ENCODE measurements at places on chromosomes 7 and 10.

- DNase-seq: peak; percentile 63
These were observed 171.2 kb downstream of the ZNF365 start for GRCh38 chr10:62545160-62546066.

GRCh38 chr7:56051053-56051338, 248 bp downstream of the PSPH start:
- DNase-seq: no peak

GRCh38 chr10:129832573-129833467, 131.3 kb downstream of the EBF3 start:
- no peak for DNase-seq

GRCh38 chr10:78920011-78920410, 148.8 kb upstream of the ZMIZ1 start:
- no peak for DNase-seq

DNA sequence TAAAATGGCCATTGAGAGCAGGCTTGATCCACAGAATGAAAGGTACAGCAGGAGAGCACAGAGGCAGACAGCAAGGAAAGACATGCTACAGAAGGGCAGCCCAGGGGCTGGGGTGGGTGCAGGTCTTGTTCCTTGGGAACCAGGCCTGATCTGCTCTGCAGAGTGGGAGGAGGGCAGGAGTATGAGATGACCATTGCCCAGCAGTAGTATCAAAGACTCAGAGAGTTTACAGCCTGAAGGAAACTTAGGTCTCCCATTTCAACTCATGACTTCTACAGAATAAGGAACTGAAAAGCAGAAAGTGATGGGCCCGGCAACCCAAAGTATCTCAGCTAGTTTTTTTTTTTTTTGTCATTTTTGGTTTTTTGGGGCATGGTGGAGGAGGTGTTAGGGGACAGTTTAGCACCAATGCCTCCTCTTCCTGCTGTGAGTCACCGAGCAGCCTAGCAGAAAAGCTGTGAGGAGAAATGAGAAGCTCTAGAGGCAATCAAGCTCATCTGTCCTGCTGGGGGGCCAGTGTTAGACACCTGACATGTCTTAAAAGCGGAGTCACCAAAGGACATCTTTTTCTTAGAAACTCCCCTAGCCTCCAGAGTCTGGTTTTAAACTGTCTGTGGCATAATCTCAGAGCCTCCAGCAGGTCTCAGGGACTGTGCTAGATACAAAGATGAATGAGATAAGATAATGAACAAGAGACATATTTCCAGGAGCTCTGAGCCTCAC, 34.3 kb upstream of the HERPUD2 start:
- DNase-seq: no peak

- DNase-seq: peak; percentile 22
These were observed 22.8 kb downstream of the C10orf105 start for GRCh38 chr10:71696628-71697326.

DNA sequence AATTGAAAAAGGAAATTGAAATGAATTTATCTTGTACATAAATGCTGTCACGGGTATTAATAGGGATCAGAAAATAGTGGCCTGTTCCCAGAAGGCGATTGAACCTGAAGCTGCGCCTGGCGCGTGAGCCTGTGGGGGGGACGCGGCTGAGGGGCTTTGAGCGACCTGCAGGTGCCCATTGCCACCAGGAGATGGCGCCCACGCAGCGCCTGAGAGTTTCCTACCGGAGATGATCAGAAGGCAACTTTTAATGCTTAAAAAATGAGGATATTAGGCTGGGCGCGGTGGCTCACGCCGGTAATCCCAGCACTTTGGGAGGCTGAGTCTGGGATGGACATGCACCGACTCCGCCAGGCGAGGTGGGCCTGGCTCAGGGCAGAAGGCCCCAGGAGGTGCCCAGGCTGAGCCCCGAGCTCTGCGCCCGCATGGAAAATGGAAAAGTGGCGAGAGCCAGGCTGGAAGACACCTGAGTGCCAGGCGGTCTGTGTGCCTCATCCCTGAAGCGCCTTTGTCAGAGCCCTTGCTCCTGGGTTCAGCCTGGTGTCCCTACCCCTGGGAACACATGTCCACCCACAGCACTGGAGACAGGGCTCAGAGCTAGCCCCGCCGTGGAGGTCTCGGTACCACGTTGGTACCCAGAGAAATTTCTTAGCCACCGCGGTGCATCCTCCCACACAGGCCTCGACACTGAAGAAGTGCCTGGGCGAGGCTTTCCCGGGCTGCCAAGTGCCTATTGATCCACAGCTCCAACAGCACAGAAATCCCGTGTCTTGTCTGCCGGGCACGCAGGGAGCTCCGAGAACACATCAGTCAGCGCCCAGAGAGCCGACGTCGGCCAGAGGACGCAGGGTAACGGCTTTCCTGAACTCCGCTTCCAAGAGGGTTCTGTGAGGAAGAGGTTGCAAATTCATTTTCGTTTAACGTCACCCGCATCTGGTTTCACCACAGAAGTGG, 117.4 kb downstream of the INPP5A start:
- DNase-seq: peak; percentile 59

GRCh38 chr7:156041398-156041797, 229.1 kb upstream of the SHH start:
- DNase-seq: no peak

- DNase-seq: peak; percentile 87
These were observed 175.4 kb upstream of the AHR start for GRCh38 chr7:17123020-17123419.

DNA sequence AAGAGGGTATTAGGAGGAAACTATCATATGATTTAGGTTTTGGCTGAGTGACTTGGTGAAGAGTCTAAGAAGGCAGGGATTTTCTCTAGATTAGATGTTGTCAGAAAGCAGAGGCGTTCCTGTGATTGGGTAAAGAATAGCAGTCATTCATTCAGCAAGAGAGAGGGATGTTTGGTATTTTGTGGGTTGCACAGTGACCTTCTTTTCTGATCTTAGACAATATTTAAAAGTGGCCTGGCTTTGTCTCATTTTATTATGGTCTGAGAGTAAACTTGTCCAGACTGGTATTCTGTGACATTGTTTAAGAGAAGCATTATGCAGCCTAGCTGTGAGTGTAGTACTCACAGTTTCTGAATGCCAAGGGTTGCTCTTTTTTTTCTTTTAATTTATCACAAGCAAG, 18.5 kb downstream of the HYAL4 start:
- DNase-seq: no peak

- peak; percentile 69 for DNase-seq
These were observed 134.0 kb downstream of the TCF7L2 start for GRCh38 chr10:113084031-113084430.

GRCh38 chr10:58201704-58202103, 66.0 kb downstream of the IPMK start:
- DNase-seq: no peak

- no peak for DNase-seq
These were observed 99.8 kb downstream of the TCF7L2 start for GRCh38 chr10:113049881-113050280.

GRCh38 chr7:44059219-44060090, 5.9 kb downstream of the PGAM2 start:
- no peak for DNase-seq

DNA sequence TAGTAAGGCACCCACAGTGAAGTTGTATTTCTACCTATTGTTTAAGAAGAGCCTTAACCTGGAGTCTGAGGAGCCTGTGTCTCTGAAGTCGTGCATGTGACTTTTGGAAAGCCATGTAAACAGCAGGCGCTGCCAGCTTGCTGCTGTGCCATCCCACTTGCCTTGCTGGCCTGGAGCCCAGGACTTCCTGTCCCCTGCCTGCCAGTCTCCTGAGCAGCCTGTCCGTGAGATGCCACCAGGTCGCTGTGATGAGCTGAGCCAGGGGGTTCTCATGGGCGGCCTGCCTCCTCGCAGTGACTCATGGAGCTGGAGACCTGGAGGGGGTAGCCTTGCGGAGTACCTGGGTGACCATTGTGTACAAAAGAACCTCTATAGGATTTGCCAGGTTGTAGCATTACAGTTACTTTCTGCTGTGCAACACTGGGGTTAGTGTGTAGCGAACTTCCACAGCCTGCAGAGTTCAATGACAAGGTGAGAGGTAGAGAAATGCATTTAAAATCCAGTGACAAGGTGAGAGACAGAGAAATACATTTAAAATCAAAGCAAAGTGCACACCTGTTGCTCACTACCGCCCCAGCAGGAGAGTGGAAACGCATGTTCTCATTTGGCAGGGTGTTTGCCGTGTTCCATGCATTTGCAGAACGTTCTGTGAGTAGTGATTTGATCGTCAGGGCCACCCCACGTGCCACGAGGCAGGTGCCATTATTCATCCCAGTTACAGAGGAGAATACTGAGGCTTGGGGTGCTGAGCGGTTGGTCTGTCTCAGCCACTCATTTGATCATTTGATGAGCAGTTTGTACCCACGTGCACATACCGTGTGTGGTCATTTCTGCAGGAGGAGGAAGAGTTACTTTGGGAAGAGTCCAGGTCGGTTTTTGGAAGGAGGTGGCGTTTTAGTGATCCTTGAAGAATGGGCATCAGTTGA, 36.6 kb upstream of the BHLHA15 start:
- DNase-seq: no peak
